RCC 7860 (cell line): ENCODE measurements at places on chromosomes 1 and 21.

GRCh38 chr1:205792961-205793673, 17.8 kb upstream of the RAB29 start:
- no peak for DNase-seq

GRCh38 chr21:17725339-17725738, 93.8 kb downstream of the C21orf91 start:
- DNase-seq: no peak

- no peak for DNase-seq
Observed at GRCh38 chr21:42315296-42315891, at the start of gene TFF3. Gene TFF3 (minus strand): TSS chr21:42315409. CDS start chr21:42315374, 35 bp downstream.

- DNase-seq: no peak
Observed at GRCh38 chr1:87338566-87338965, 9.9 kb downstream of the LMO4 start.

- DNase-seq: no peak
Observed at GRCh38 chr1:106268070-106268469, 788.4 kb upstream of the PRMT6 start.

DNA sequence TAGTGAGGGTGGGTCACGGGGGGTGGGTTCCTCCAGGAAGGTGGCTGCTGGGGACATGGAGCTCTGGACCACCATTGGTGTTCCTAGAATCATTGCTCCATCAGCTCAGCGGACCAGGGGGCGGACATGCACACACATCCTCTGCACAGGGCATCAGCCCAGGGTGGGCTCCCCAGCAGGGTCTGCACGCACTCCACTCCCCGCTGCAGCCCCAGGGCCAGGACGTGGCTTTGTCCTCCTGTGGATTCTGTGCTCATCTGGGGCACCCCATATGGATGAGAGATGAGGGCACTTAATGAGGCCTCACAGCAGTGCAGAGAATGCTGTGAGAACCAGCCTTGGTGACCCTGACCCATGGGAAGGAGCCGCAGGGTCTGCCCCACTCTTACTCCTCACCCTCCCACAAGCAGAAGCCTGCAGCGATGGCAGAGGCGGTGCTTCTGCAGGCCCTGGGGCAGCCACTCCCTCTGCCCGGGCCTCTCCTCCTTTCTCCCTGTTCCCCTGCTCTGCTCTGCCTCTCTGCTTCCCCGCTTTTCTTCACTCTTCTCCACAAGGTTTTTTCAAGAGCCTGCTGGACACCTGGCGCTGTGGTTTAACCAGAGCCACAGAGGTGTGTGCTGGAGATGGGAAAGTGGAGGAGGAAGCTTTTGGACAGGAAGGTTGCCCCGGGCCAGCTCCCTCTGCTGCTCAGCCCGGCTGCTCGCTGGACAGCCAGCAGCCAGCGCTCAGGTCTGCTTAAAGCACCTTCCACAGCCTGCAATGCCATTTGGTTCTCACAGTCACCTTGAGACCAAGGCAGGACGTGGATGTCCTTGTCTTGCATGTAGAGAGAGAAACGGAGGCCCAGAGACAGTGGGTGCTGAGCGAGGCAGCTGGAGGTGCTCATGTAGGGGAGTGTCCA, 26.3 kb upstream of the PCBP3 start:
- no peak for DNase-seq

DNA sequence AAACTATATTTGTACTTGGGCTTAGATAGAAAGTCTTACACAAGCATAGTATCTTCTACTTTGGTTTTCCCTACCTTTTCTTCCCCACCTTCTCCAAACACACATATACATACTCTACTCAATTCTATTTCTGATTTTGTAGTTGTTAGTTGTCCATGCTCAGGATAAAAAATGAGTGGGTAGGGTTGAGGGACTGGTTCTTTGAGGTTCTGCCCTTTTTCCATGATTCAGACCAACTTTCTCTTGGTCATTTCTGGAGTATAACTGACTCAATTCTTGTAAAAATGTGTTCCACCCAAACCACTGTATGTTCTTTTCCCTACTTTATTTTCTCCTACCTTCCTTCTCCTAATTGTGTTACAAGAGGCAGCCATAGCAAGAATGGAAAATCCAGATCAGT, 3.3 kb downstream of the CFAP126 start:
- DNase-seq: no peak

- no peak for DNase-seq
Observed at GRCh38 chr1:108592030-108592759, 32.3 kb downstream of the EEIG2 start.

DNA sequence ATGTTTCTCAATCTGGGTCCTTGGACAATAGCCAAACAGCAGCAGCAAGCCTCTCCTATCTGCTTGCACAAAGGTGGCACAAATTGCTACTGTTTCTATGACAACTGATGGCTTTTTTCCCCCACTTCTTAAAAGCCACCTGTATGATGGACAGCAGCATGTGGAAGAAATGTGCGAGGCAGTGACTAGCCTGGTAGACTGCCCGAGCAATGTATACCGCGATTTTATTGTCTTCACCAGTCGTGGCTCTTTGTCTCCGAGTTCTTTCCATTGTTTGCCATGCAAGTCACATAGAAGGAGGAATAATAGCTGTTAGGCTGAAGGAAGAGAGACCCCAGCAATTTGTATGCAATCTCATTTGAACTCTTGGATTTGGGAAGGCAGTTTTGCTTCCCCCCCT, 79.4 kb downstream of the S1PR1 start:
- no peak for DNase-seq

DNA sequence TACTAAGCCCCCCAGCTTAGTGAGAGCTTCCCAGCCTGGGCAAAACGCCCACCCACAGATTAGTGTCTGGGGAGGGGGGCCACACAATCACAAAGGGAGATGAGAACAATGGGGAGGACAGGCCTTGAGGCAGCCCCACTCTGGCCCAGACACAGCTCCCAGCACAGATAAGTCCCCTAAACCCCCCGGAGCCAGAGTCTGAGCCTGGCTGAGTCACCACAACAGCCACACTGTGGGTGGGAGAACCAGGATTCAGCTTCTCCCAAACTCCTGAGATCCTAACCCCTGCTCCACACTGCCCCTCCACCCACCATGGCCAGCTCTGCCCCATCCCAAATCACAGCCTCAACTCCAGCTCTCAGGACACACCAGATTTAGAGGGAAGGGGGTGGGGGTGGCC, 4.2 kb downstream of the NECTIN4 start:
- no peak for DNase-seq

DNA sequence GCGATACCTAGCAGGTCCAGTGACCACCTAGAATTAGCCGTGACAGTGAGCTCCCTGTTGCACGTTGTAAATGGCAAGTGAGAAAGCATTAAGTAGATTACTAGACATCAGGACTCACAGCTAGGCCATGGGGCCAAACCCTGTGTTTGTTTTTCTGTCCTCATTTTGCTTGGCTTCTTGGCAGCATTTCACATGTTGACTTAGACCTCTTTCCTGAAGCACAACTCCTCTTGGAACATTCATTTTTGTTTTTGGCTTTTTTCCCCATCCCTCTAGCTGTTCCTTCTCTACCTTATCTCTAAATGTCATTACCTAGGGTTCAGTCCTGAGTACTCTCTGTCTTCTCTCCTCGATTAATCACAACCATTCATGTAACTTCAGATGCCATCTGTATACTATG, 16.9 kb upstream of the PTPN14 start:
- DNase-seq: no peak

GRCh38 chr1:18900303-18900841, 2.0 kb downstream of the ALDH4A1 start:
- DNase-seq: no peak

GRCh38 chr1:68495532-68495931, 1.4 kb downstream of the DEPDC1 start:
- DNase-seq: no peak

- peak; percentile 9 for DNase-seq
Observed at GRCh38 chr1:91741301-91741700, 144.7 kb downstream of the TGFBR3 start.

GRCh38 chr1:30523055-30524020, 200.0 kb downstream of the MATN1 start:
- peak; percentile 98 for DNase-seq

- no peak for DNase-seq
Observed at GRCh38 chr1:108028841-108029388, 63.9 kb upstream of the VAV3 start.

- DNase-seq: no peak
Observed at GRCh38 chr1:240090957-240091600, 604 bp upstream of the FMN2 start.

- DNase-seq: no peak
Observed at GRCh38 chr1:73366734-73367413, 831.1 kb downstream of the LRRIQ3 start.

GRCh38 chr1:69513601-69514000, 54.1 kb upstream of the LRRC7 start:
- DNase-seq: no peak

- DNase-seq: no peak
Observed at GRCh38 chr1:187413405-187414169, 584.8 kb downstream of the PLA2G4A start.

DNA sequence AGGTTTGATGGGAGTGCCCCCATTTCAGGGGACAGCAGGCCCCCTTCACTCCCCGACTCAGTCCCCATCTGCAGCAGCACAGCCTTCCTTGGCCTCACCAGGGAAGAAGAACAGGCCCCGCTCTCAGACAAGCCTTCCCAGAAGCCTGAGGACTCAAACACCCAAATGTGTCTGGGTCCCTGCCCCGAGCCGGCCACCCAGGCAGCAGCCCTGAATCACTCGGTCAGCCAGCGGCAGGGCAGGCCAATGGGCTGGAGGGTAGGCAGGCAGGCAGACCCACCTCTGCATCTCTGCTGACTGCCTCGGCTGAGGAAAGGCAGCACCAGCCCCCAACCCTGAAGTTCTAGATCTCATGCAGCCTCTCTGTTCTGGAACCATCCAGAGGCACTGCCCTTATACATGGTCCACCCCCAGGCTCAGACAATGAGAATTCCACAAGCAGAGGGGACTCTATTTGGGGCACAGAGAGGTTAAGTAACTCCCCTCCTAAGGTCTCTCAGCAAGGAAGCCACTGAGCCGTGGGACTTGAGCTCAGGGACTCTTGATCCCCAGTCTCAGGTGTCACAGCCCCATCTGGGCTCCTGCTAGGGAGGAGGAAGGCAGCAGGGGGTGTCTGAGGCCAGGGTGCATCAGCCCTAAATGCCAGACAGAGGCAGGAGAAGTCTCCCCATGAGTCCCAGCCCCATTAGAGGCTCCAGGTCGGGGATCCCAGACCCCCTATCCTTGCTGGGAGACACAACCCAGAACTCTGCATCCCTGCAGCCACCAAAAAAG, 33.2 kb upstream of the RUNX3 start:
- no peak for DNase-seq

- DNase-seq: no peak
Observed at GRCh38 chr1:112508278-112509004, at the start of gene WNT2B. Gene WNT2B (plus strand): TSS chr1:112508965. CDS start chr1:112509263, 298 bp downstream.

DNA sequence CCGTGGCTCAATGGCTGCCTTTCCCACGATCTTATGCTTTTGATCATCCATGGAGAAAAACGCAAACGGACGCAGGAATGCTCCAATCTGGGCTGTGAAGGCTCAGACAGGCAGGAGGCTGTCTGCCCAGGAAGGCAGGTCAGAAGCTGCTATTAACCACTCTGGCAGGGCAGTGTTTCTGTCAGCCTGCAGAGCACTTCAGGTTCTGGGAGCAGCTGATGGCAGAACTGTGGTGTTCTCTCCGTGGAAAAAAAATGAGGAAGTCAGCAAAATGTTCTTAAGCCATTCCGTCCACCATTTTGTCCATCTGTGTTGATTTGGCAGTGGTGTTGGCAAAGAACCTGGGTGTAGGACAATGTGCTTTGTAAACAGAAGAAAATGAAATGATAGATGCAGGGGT, 91.7 kb downstream of the SIM2 start:
- no peak for DNase-seq

GRCh38 chr1:161139766-161140165, 7.3 kb upstream of the DEDD start:
- DNase-seq: no peak

DNA sequence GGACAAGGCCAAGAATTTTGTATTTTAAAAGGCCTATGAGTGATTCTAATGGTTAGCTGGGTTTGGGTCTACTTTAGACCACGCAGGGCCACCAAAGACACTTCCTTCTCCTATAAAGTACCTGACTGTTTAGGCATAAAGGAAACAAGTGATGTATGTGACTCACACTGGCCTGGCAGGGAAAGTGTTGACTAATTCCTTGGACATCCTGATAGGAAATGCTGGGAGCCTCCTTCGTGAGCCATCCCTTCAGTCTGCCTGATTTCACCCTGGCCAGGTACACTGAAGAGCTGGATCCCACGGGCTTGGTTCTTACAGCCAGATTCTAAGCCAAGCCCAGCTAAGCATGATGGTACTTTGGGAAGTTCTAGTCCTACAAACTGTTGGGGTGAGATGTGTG, 100.5 kb upstream of the HMGB4 start:
- DNase-seq: no peak
